ENCODE measurements at places on chromosomes 1 and 21. TPM values are rescaled to one million over a fixed set of nuclear protein-coding genes. Genes with fewer than 3 reads are reported as not detected.
A peak's percentile ranks its signal among the peaks of the same experiment; 100 is the strongest.

GRCh38 chr1:32784817-32785216 is 32.3 kb downstream of the YARS1 start:
- H3K27me3 ChIP-seq: no peaks in the 10 kb centered on the region
- no peak overlapping the region for H3K27ac ChIP-seq
- H3K4me3 ChIP-seq: no peak overlapping the region
- no peaks in the 10 kb centered on the region for H3K4me1 ChIP-seq
- no peaks in the 10 kb centered on the region for H3K36me3 ChIP-seq
- no peak for DNase-seq

DNA sequence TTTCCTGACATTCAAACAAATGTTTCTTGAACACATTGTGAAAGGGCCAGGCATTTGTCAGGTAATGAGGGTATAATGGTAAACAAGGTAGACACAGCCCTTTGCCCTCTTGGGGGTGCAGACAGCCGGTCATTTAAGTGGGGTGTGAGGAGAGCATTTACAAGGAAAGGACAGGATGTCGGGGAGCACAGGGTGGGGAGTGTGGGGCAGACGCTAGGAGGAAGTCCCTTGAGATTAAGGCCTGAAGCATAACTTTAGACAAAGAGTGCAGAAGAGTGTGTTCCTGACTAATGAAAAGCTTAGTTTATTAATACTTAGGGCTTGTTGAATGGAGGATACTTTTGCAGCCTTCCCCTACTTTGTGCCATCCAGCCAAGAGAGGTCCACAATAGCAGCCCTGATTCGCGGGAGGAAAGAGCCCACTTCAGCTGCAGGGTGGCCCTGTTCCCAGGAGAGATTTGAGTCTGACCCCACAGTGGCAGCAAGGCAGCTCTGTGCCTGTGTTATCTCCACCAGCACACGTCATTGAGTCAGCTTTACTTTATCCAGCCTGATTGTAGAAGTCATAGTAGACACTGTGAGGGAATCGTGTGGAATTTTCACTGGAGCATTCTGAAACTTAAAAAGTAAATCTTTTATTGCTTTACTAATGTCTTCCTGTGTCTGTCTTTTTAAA is 35.1 kb downstream of the MPZL1 start:
- H3K4me1 ChIP-seq: peaks cover 43% of the 10 kb centered on the region
- peak overlapping the region; percentile 57 for H3K27ac ChIP-seq
- H3K36me3 ChIP-seq: no peaks in the 10 kb centered on the region
- H3K27me3 ChIP-seq: peaks cover 2% of the 10 kb centered on the region

The DNAJC11 gene
- 47.4 TPM for total RNA-seq

The XCL1 gene
- total RNA-seq: 0.36 TPM

- no peaks in the 10 kb centered on the region for H3K27me3 ChIP-seq
- H3K4me1 ChIP-seq: peaks cover 2% of the 10 kb centered on the region
- DNase-seq: no peak
- H3K27ac ChIP-seq: no peak overlapping the region
- H3K4me3 ChIP-seq: no peak overlapping the region
- H3K36me3 ChIP-seq: peaks cover 4% of the 10 kb centered on the region
These were observed 178.6 kb downstream of the BACH1 start for GRCh38 chr21:29477347-29477746.

The OLIG2 gene
- total RNA-seq: not detected

The JAM2 gene
- 0.23 TPM for total RNA-seq

The PTCH2 gene
- total RNA-seq: 1.6 TPM

The FAM163A gene
- not detected for total RNA-seq

The KANK4 gene
- total RNA-seq: not detected

GRCh38 chr1:25150985-25151495 is 81.3 kb downstream of the SYF2 start:
- no peak overlapping the region for H3K27ac ChIP-seq
- no peak for DNase-seq
- peaks cover 8% of the 10 kb centered on the region for H3K4me1 ChIP-seq
- peaks cover 24% of the 10 kb centered on the region for H3K27me3 ChIP-seq
- H3K36me3 ChIP-seq: no peaks in the 10 kb centered on the region
- no peak overlapping the region for H3K4me3 ChIP-seq

- peaks cover 12% of the 10 kb centered on the region for H3K36me3 ChIP-seq
- no peak for DNase-seq
- H3K27ac ChIP-seq: peak overlapping the region; percentile 63
- no peak overlapping the region for H3K4me3 ChIP-seq
- no peaks in the 10 kb centered on the region for H3K27me3 ChIP-seq
These were observed 3.2 kb upstream of the NUAK2 start for GRCh38 chr1:205324781-205325180.

- H3K4me1 ChIP-seq: no peaks in the 10 kb centered on the region
- no peak for DNase-seq
- no peaks in the 10 kb centered on the region for H3K27me3 ChIP-seq
- H3K36me3 ChIP-seq: peaks cover 79% of the 10 kb centered on the region
- H3K4me3 ChIP-seq: no peak overlapping the region
These were observed 162.1 kb downstream of the PATJ start for GRCh38 chr1:61904354-61904753.

Measured in naive thymus-derived CD8-positive, alpha-beta T cell (primary cell).